Endodermal cell (in vitro differentiated cells): ENCODE measurements at places on chromosomes 4 and X. TPM values are rescaled to one million over a fixed set of nuclear protein-coding genes. Genes with fewer than 3 reads are reported as not detected.

- DNase-seq, result no peak
These were observed 133.3 kb downstream of the GATB start for GRCh38 chr4:151627491-151627890.

Gene CFI
- not detected in 3 replicates for total RNA-seq

DNA sequence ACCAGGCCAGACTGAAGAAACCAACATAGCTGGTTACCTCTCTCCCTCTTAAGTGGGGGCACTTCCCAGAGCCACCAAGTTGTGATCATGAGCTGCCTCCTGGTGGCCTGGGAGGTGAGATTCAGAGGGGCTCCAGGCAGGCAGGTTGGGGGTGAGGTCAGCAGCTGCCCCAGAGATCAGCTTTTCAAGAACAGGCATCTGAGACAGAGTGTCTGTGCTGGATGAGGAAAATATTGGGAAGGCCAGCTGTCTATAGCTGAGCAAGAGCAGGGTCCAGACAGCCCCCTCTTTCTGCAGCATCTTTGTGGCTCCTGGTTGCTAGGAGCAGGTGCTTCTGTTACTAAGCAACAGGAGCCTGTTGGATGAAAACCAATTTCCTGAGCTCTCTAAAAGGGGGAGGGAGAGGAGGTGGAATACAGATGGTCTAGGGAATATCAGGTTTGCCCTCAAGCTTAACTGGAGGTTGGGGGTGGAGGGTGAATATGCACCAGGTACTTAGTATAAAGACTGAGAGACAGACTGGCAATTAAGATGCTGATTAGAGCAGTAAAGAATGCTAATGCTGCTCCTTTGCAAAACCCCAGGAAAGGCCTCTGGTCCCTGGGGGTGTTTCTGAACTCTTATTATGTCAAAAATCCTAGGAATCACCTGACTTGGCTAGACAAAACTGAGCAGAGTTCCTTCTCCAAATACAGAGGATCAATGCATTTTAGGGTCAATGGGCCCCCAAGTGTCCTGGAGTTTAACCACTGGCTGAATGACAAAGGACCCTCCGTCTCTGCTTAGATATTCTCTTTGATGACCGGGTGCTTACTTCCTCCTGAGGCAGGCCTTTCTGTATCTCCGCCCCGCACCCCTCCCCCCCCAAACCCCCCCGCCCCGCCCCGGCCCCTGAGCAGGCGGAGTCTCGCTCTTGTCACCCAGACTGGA is 21.4 kb downstream of the ZCCHC13 start:
- peak; percentile 90 for DNase-seq

Gene MMAA
- total RNA-seq, result 5.8 and 6.9 TPM in 2 replicates

Gene GLRA2
- not detected in 2 replicates for total RNA-seq

DNA sequence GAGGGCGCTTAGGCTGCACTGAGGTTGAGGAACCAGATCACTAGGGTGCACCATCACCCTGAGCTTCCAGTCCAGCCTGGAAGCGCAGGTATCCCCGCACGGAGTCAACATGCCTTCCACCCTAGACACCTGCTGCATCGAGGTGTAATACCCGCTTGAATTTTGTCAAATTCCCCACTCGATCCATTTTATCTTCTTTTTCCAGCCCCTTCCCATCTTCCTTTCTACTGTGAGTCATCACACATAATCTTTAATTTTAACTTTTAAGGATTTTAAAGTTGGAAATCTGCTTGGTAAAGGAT is 821 bp downstream of the PLK4 start:
- no peak for DNase-seq

- DNase-seq, result no peak
These were observed 522.2 kb downstream of the GLUD2 start for GRCh38 chrX:121569609-121570008.

Gene PPM1K
- 35.1 to 43.3 TPM (median 42.9 TPM) in 3 replicates for total RNA-seq
